ENCODE measurements at places on chromosomes 1 and 21.
A peak's percentile ranks its signal among the peaks of the same experiment; 100 is the strongest.

- DNase-seq: no peak
Measured at GRCh38 chr1:215082532-215083382, at the start of gene KCNK2. Gene KCNK2 (plus strand): TSS chr1:215082737. CDS start chr1:215083386, 649 bp downstream.

DNA sequence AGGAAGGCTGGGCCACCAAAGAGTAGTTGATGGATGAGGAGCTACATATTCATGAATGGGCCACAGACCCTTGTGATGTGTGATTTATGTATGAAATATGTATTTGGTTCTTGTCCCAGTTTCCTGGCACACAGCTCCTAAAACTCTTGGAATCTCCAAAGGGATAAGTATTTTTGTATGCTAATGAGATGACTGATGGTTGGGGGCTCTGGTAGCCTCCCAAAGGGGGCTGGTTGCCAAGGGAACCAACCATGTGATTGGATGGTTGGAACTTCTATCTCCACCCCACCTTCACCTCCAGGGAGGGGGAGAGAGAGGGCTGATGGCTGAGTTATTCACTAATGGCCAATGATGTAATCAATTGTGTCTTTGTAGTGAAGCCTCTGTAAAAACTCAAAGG is 77.1 kb downstream of the ZNF281 start:
- DNase-seq: no peak

GRCh38 chr1:244050014-244050834 is 859 bp upstream of the ZBTB18 start:
- peak; percentile 4 for DNase-seq

GRCh38 chr1:34696230-34696629 is 58.6 kb upstream of the GJB5 start:
- no peak for DNase-seq

GRCh38 chr1:245046315-245046714 is 108.5 kb upstream of the KIF26B start:
- DNase-seq: no peak

- no peak for DNase-seq
Measured at GRCh38 chr1:225471453-225472301, 43.8 kb upstream of the LBR start.

- DNase-seq: no peak
Measured at GRCh38 chr21:40840401-40841125, 6.4 kb downstream of the DSCAM start.

DNA sequence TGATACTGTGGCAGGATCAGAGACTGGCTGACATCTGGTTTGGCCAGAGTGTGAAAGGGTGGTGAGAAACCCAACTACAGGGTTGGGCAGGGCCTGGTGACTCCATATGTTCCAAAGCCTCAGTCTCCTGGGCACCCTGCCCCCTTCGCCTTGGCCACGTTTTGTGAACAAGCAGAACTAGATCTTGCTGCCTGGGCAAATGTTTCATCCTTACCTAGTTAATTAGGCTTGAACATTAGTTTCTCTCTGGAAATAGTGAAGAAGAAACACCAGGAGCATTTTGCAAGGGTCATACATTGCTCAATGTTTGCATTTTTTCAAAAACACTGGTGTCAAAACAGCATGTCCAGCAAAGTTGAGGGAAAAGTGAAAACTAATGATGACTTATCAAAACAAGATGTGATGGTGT is 60.5 kb downstream of the MAP3K7CL start:
- DNase-seq: no peak

GRCh38 chr21:20661246-20661645 is 337.0 kb upstream of the NCAM2 start:
- no peak for DNase-seq

- no peak for DNase-seq
Measured at GRCh38 chr1:22055463-22055862, 3.0 kb downstream of the CDC42 start.

DNA sequence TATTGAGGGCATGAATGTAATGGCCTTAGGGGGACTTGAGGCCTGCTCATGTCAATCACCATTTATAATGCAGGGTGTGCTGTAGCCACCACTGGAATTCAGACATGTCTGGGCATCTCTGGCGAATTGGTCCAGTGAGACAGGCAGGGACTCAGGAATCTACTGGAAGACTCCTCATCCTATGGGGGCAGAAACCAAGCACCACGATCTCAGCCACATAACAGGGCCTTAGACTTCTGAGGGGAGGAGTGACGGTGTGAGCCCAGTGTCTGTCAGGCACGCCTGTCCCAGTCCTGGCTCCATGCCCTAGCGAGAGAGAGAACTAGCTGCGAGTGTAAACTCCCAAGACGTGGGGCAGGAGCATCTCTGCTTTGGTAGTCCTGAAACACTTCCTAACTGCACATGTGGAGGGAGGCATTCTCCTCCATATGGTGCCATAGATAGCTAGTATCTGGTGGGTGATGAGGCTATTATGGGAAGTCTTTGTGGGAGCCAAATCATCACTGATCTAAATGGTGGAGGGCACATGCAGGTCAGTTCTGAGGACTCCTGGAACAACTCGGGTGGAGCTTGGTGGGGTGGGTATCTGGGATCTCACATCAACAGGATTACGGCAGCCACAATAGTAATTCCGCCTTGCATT is 29.8 kb upstream of the KIAA0040 start:
- no peak for DNase-seq

- no peak for DNase-seq
Measured at GRCh38 chr1:16727190-16728111, 12.9 kb upstream of the RNU1-4 start.

DNA sequence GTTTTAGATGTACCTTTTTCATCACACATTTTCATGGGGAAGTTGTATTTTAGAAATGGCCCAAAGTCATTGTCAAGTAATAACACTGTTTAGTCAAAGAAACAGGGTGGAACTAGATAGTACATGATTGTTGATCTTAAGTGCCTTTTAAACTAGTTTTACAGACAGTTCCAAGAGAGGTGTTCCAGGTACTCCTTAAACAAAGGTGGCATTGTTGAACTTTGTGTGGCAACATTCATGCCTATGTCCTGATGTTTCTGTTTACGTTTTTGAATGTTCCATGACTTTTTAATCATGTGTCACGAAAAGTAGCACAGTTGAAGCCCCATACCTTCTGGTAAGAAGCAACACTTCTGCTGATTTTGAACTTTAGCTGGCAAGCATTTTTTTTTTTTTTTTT is 9.1 kb upstream of the SH3D21 start:
- DNase-seq: no peak

DNA sequence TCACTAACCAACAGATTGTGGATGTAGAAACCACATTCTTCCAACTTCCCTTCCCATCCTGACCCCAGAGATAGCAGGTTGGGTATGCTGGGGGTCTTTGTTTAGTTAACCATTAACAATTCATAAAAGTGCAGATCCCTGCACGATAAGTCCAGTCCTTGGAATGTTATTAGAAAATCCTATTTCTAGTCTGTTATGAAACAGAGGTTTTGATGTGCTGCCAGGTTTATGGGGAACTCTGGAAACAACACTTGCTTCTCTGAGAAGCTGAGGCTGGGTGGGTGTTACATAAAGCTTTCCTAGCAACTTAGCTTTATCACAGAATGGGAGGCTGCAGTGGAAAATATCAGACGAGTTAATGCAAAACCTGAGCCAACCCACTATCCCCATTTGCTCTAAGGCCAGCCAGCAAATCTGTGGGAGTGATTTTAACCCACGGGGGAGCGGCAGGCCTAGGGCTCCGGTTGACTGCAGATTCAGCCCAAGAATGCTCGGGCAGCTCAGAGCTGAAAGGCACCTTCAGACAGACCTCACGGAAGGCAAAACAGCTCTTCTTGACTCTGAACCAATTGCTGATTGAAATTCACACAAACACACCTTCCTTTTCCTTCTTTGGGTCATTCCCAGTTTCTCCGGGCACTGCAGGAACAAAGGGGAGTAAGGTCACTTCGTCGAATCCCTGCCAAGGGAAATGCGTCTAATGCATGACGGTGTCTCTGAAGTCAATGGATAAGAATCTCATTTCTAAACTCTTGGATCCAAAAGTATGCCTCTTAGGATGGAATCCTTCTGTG is 111.7 kb upstream of the IRF2BP2 start:
- DNase-seq: no peak

GRCh38 chr1:155649676-155650075 is 38.9 kb downstream of the YY1AP1 start:
- DNase-seq: no peak

GRCh38 chr1:198153804-198154203 is 3.0 kb upstream of the NEK7 start:
- DNase-seq: no peak

DNA sequence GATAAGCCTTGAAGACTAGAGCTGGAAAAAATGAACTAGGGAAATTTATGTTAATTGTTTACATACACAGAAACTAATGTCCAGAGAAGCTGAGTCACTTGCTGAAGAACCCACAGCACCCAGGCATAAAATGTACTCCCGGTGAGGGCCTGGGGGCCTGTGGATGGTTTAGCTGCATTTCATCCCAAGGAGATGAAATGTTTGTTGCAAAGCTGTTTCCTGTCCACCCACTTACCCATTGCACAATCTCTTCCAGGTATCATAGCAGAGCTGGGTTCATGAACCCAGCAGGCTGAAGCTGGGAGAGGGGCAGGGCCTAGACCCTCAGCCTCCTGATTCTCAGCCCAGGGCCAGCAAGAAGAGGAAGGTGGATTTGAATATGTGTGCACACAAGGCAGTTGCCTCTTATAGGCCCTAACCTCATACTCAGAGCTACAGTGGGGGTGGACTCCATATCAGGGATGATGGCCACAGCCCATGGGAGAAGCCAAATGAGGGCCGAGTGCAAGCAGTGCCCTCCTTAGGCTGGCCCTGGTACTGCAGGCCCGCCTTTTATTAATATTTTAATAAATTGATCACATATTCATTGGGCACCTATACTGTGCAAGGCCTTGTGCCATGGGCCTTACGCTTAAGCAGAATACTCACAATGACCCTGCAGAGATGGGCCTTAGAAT is 110.8 kb downstream of the LACTBL1 start:
- no peak for DNase-seq

GRCh38 chr1:226601456-226601855 is 52.9 kb downstream of the STUM start:
- no peak for DNase-seq

DNA sequence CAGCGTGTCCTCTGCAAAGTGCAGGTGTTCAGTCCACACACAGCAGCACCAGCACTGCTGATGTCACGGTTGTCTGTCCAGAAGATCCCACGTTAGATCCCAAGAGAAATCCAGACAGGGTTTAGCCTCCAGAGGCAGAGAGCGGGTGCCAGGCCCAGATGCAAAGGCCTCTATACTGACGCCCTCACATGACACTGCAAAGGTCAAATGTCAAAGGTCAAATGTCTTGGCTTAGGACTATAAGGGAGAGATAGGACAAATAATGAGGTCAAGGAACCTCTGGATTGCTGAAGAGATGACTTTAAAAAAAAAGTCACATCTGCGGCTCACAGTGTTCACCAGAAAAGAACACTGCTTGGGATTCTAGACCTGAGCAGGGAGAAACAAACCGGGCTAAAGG is 101.5 kb downstream of the COLGALT2 start:
- no peak for DNase-seq

DNA sequence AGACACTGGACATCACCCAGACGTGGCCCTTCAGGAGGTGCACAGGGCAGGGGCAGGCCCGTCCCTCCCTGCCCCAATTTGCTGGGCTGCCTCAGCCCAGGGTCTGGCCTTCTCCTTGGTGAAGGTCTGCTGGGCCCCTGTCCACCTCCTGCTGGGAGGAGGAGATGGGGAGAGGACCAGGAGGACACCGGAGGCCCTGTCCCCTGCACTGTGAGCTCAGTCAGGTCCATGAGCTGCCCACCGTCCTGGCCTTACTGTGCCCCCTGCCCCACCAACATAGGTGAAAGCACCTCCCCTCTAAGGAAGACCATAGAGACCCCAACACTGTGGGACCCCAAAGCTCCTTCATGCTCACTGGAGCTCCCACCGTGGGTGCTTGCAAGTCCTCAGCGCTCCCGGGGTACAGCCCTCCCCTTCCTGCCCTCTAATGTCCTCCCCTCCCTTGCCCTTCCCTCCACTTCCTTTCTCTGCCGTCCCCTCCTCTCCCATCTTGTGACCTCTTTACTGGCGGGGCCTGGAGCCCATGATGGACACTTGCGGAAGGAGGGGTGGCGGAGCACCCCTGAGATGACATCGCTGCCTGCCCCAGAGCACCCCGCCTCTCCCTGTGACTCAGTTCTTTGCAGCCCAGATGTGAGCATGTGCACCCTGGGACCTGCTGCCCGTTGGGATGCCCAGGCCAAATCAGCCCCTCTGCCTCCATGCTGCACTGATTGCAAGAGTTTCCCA is 4.6 kb downstream of the LRRC3 start:
- DNase-seq: no peak

GRCh38 chr1:34770891-34771504 is 10.0 kb upstream of the GJB3 start:
- no peak for DNase-seq

DNA sequence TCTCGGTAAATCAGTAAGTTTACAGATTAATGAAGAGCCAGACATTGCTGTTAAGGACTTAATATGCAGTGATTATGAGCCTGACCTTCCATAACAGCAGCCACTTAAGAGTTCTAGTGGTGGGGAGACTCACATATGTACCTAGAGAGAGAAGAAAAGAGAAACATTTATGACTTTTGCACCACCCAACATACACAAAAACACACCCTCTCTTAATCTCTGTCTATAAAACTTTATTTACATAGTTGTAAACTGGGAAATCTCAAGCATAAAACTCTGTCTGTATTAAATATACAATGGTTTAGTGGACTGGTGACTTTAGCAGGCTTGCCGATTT is 347.4 kb upstream of the ADGRL2 start:
- DNase-seq: no peak

DNA sequence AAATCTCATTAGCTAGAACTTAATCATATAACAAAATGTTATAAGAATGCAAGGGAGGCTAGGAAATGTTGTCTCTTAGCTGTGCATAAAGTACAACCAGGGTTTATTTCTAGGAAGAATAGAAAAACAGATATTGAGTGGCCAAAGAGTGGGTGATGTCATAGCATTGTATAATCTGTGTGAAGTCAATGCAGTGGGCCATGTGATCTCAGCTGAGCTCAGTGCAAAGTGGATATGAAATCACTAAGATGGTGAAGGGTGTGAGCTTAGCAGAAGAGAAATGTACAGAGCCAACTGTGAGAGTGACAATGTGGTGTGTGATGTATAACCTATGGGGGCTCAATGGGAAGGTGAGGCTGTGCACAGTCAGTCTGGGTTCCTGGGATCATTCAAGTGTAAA is 29.7 kb upstream of the DUSP23 start:
- no peak for DNase-seq

DNA sequence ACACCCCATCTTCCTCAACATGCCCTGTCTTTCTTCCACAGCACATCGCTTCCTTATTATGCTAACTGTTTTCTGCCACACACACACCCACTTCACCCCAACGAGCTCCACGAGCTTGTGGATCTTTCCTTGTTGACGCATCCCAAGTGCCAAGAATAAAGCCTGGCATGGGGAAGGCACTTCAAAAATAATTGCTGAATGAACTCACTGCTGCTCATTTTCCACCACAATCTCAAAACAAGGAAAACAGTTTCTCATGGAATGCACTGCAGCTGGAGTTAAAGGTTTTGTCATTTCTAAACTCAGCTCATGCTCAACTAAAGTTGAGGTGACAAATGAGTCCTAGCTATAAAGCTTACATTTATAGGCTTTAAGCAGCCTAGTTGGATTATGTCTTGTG is 86.0 kb downstream of the TIAM1 start:
- DNase-seq: peak; percentile 14

All from NCI-H2029 treated with DMSO at 0.1 percent for 48 hours (cell line).